Caki2 (cell line): ENCODE measurements at places on chromosomes 7 and 10.

- no peak for DNase-seq
These were observed 514.3 kb upstream of the ADARB2 start for GRCh38 chr10:2251631-2252030.

DNA sequence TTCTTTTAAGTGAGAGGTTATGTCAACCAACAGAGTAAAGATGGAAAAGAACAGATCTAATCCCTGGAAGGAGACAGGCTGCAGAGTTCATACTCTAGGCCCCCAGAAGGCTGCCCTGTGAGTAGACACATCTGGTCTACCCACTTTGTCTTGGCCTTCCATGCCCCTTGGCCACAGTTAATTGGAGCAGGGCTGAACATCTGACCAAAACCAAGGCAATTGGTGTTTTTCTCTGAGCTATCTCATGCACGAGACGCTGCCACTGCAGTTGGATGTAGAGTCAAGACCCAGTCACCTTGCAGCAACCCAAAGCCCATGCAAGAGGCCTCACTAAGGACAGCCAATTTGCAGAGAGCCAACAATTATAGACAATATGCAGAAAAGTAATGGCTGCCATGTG, 9.0 kb downstream of the MYOF start:
- no peak for DNase-seq

DNA sequence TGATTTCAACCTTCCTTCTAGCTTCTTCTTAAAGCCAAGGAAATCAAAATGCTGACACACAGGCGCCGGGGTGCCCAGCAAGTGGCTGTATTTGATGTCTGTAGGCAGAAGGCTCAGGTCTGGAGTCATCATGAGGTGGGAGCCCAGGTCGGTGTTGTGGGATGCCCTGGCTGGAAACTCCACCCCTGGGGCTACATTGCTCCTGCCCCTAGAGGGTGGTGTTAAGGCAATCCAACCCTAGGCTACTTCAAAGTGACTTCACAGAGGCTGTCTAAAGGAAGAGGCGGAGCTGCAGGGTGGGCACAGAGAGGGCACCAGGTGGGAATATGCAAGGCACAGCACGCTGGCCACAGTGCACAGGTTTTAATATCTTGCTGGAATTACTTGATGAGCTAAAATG, 200.9 kb downstream of the ADAM12 start:
- DNase-seq = no peak

DNA sequence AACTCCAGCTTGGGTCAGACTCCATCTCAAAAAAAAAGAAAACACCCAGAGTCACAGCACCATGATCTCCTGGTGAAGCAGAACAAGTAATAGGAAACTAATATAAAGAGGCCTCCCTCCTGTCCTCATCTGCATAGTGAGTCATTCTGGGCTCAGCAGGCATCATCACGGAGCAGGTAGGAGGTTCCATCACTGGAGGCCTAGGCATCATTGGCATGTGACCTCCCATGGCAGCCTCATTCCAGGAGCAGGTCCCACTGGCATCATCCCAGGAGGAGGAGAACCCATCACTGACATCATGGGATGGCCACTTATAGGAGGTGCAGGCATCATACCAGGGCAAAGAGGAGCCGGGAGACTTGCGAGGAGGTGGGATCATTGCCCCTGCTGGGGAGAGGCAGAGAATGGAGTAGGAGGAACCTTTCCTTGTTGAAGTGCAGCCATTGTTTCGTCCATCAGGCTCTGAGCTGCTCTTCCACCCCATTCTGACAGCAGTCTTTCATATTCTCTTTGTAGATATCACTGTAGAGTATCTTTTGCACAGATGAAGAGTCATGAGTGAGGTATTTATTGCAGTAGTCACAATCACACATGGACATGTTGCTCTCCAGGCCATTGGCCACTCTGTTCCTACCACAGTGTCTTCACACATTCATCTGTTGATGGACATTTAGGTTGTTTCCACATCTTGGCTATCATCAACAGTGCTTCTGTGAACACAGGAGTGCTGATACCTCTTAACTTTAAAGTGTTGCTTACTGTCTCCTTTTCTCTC, 73.8 kb downstream of the OSBPL3 start:
- peak; percentile 85 for DNase-seq

GRCh38 chr7:100680576-100681271, 7.2 kb downstream of the GNB2 start:
- DNase-seq = no peak
